Liver (tissue), 10 donors: ENCODE measurements at places on chromosomes 6 and 20. TPM values are rescaled to one million over a fixed set of nuclear protein-coding genes. Genes with fewer than 3 reads are reported as not detected.

Gene COL21A1
- 1.3 TPM for total RNA-seq

DNA sequence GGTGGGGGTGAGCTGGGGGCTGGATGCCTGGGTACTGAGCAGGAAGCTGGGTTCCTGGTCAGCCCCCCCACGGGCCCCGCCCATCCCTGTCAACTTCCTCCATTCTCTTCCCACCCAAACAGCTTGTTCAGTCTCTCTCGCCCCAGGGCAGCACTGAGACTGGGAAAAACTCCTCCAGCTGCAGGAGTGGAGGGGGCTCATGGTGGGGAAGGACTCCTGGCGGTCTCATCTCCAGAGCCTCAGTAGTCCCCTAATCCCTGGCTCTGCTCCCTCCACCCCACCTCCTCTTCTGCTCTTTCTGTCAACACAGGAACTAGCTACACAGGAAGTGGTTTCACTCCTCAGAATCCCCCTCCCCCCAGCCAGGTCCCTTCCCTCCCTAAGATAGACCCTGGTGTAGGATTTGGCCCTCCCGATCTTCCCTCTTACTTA is at the start of gene GPSM3:
Gene GPSM3, minus strand, starts transcription at position 36 of the 432 bp plus-strand sequence. CDS start 130 bp downstream, outside the sequence.
- no peak for DNase-seq

GRCh38 chr20:61499859-61500554 is 247.9 kb downstream of the CDH4 start:
- no peak for DNase-seq

DNA sequence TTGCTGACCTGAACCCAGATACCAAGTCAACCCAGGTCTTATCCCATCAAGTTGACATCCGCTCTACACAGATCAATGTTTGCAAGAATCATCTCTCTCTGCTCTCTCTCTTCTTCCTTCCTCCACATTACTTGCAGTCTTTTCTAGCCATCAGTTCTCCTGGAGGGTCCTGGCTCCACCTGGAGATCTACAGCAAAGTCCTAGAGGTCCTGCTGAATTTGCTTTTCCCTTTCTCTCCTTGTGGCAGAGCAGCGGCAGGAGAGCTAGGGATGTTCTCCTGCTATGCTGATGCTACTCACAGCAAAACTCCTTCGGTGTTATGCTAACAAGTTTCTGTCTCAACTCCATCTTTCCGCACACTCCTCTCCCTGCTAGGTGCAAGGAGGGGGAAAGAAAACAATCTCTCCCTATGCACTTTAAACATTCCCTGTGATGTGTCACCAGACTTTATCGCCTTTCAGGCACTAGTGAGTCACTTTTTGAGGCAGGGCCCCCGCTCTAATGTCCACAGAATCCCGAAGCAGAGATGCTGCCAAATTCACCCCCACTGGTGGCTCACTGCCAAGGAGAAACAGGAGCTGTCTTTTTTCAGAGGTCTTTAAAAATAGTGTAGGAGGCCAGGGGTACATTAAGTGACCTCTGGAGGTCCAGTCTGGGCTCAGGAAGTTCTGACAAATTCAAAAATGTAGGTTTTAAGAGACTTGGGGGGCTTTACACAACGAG is 62.6 kb downstream of the FAM50B start:
- DNase-seq = no peak

DNA sequence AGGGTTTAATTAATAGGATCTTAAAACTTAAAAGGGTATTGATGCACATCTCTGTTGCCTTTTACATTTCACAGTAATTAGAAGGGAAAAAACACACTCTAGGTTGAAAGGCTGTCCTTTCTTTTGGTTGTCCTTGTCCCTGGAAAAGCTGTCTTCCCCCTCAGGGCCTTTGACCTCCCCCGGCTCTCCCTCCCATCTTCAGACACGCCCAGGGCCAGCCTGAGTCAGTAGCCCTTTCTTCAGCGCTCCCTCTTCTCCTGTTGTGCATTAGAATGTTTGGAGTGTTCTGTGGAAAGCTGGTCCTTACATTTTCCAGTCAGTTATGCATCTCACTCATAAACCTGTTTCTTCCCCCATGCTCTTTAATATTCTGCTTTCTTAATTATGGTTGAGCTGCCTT is 157.0 kb downstream of the MTHFD1L start:
- no peak for DNase-seq

- no peak for DNase-seq
Measured at GRCh38 chr6:90224196-90224595, 72.4 kb downstream of the BACH2 start.
